ENCODE measurements at places on chromosomes 12 and 14.

- no peak for DNase-seq
Observed at GRCh38 chr12:71046215-71046614, 111.6 kb downstream of the TSPAN8 start.

DNA sequence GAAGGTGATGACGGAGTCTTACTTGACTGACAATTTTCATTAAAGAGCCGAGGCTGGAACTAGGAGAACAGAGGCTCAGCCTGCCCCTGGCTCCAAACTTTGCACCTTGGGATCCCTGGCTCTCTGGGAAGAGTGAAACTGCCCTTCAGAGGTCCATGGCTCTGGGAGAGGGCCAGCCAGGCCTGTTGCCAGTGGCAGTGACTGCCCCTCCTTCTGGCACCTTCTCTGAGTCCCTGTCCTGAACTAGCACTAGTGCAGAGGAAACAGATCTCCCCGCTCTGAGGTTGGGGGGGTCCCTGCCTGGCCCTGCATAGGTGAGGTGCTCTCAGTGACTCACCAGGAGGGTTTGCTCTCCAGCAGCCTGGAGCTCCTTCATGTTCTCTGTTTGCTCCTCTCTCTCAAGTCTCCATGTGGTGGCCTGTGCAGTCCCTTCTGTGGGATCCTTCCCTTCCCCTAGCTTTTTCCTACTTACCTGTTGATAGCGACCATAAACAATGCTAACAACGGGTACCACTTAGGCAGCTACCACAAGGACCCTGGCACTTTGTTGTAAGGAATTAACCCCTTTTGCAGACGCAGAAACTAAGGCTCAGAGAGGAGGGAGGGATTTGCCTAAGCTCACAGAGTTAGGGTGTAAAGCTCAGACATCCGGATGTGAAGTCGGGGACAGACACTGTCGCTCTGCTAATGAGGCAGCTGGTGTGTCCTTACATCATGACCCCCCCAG, 22.4 kb downstream of the FAM222A start:
- no peak for DNase-seq

DNA sequence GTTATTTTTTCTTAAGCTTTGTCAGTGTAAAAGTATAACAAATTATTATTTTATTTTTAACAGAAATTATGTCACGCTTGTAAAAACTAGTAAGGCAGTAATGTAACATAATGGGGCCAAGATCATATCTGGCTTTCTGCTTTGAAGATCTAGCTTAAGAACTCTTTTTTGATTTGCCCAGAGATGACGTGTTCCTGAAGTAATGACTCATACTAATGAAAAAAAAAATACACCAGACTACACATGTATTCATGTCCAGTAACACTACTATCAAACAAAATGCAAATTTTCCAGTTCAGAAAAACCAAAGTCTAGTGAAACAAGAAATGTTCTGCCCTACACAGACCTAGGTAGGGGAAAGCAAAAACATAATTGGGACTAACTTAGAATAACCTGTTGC, 432.2 kb upstream of the ATXN7L3B start:
- DNase-seq, result no peak

- DNase-seq, result no peak
Observed at GRCh38 chr14:55571125-55571889, 8.7 kb upstream of the KTN1 start.

DNA sequence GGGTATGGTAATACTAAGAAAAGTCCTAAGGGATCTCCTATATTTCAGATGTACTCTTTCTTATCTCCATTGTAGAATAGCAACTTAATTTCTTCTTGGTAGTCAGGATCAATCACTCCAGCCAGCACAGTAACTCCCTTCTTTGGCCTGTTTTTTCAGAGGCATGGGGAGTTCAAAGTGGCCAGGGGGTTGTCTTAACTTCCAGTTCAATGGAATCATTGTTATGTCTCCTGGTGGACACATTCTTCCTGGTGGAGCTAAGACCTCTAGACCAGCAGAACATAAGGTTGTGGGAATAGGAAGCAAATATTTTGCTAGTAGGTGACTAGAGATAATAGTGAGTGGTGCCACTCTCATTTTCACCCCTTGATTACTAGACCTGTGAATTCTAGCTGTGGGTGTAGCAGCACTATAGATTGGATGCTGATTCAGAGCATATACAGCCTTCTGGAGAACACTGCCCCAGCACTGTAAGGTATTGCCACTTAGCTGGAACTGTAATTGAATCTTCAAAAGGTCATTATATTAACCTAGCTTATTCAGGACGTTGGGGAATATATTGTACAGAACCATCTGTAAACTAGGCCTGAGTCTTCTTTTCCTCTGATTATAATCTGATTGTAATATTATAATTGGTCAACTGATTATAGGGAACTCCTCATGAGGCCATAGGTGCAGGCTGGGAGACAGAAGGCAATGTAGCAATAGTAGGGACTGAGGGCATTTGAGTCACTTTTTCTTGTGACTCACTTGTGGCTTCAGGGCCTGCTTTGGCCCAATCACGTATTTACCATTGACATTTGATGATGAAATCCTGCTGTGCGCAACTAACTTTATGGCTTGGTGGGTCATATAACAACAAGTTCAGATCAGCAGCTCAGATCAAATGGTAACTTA, 60.2 kb upstream of the ATP2B1 start:
- no peak for DNase-seq

DNA sequence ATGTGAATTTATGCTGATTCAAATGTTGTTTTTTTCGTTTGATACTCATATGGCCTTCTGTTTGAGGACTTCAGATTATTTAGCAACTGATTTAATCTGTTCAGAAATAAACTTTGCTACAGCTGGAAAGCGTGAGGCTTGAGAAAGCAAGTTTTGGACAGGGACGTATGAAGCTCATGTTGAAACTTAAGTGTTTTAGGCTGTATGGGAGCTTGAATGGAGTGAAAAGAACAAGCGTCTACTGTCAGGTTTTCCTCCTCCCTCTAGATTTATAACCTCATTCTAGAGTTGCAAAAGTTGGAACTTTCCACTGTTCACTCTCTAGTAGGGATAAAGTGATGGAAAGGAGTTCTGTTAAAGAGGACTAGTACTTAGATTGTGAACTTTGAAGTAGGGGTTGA, 1.0 kb downstream of the PRPF39 start:
- DNase-seq, result no peak

DNA sequence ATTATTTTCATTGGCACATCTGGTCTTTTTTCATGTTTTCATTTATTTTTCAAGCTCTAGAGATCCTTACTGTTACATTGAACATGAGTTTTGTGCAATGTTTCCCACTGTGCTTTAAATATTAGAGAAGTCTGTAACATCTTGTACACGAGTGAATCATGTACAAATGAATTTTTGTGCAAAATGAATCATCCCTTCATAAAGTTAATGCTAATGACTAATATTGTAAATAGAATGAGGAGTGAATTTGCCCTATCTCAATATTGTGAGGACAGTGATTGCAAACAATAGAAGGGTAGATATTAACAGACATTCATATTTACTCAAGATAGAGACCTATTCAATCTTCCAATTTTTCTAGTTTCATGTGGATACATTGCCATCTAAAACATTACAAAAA, 463.3 kb upstream of the FOXG1 start:
- no peak for DNase-seq

- DNase-seq, result no peak
Observed at GRCh38 chr14:105419195-105420091, at the start of gene MTA1. MTA1 (plus strand) TSS chr14:105419827; CDS start chr14:105420036, 209 bp downstream.

- no peak for DNase-seq
Observed at GRCh38 chr14:22474730-22475351, 114.2 kb downstream of the DAD1 start.

GRCh38 chr12:3004655-3005565, 45.7 kb downstream of the TEAD4 start:
- no peak for DNase-seq

Data from activated CD8-positive, alpha-beta memory T cell treated with anti-CD3 and anti-CD28 coated beads for 48 hours (primary cell).